ENCODE measurements at places on chromosomes 4 and X. TPM values are rescaled to one million over a fixed set of nuclear protein-coding genes. Genes with fewer than 3 reads are reported as not detected.

Gene ASB11
- polyA plus RNA-seq = 12.2 TPM

- DNase-seq = no peak
These were observed 8.3 kb upstream of the CCNI start for GRCh38 chr4:77084019-77084639.

Gene DCAF8L2
- polyA plus RNA-seq = not detected

Gene SORCS2
- polyA plus RNA-seq = 8.8 TPM

Gene ZCCHC12
- polyA plus RNA-seq = 0.47 TPM

Measured in forelimb muscle (tissue), 1 donor.